ENCODE measurements at places on chromosomes 13 and 19. TPM values are rescaled to one million over a fixed set of nuclear protein-coding genes. Genes with fewer than 3 reads are reported as not detected.

Gene ZNF565
- 2.8 TPM for total RNA-seq

Gene GIPR
- 21.2 TPM for total RNA-seq

Gene MCEMP1
- not detected for total RNA-seq

Gene PROZ
- total RNA-seq: not detected

Gene PDX1
- total RNA-seq: 0.67 TPM

Gene SPACA4
- not detected for total RNA-seq

Gene DEDD2
- 42.2 TPM for total RNA-seq

DNA sequence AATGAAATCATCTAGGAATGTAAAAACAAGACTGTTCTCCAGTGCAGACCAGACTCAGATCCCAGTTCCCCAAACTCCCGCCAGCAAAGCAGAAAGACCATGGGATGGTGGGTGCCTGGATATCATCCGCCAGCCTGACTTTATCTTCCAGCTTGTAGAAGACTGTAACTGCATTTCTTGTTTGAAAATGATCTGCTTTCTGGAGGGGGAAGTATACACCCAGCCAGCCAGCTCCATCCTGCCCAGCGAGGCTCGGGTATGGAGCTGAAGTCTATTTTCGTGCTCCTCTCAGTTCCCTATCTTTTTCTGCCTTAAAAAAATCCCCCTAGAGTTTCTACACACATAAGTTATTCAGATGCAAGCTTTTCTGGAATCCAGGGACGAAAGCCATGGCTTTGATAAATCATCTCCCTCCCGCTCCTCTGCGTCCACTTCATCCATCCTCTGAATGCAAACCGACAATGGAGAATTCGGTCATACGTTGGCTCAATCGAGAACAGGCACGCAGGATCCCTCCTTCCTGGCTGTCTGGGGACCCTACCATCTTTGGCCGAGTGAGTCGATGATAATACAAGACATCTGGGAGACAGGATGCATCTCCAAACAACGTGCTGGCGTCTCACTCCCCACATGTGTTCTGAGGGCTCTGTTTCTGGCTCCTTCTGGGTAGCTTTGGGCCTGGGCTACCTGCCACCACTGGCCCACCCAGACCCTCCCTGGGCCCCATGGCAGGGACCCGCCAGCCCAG lies 31.2 kb downstream of the CEBPG start:
- peak; percentile 23 for DNase-seq

- no peak for DNase-seq
These were observed 98.3 kb downstream of the SLITRK6 start for GRCh38 chr13:85700906-85701305.

GRCh38 chr19:14979476-14980255 lies at the start of gene SLC1A6:
TSS of gene SLC1A6 (minus strand) at chr19:14979864. CDS start at chr19:14972910, 6,954 bp downstream.
- DNase-seq: no peak

- DNase-seq: no peak
These were observed 41.9 kb downstream of the WTIP start for GRCh38 chr19:34523408-34523807.

GRCh38 chr13:66074018-66074615 lies 1156.0 kb downstream of the PCDH9 start:
- DNase-seq: no peak

GRCh38 chr19:7304200-7304599 lies 10.0 kb upstream of the INSR start:
- DNase-seq: peak; percentile 71

DNA sequence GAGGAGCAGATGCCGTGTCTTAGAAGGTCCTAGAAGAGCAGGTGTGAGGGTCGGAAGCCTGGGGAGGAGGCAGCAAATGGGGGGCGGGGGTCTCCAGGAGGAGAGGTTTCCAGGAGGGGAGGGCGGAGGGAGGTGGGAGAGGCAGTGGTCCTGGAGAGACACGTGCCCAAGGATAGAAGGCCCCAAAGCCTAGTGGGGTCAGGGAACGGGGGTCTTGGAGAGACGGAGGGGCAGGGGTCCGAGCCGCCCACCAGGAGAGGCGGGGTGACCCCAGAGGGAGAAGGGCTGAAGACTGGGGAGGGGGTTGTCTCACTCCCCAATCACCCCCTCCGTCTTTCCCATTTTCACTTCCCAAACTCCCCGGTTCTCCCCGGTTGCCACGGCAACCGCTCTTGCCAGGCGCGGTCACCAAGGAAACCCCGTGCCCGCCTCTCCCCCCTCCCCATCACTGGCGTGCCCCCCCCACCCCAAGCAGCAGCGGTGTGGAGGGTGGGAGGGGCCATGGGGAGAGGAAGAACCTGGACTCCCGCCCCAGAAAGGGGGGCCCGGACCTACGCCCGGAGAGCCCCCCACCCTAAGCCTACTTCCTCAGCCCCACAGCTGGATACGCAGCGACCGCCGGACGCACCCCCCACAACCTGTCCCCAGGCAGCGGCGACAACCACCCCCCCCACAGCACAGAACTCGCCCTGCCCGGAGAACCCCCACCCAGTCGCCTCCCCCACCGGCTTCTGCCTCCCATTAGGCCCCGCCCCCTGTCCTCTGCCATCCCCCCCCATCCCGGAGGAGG lies 988 bp downstream of the LRRC4B start:
- no peak for DNase-seq

DNA sequence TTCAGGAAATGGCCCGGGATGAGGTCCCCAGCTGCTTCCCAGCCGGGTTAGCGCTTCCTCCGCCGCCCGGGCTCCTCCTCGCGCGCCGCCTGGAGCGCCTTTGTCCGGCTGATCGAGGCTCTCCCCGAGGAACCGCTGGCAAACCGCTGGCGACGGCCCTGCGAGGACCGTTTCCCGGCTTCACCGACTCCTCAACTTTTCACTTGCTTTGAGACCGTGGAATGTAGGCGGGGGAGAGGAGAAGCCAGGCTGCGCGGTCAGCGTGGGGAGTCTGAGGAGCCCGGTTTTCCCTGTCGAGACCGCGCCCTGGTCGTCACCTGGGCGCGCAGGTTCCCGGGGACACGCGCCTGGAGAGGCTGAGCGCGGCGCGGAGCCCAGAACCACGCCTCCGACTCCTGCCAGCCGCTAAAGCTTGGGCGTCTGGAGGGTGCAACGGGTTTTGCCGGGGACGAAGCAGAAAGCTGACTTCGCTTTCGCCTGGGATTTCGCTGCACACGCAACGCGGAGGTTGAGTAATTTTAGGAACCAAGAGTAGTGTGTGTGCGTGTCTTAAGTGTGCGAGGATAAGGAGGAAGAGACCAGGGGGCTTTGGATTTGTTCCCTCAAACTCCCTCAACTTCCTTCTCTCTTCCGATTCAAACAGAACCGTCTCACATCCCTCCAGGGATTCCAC lies 7.3 kb upstream of the DGKH start:
- DNase-seq: peak; percentile 74

- DNase-seq: no peak
These were observed 122.0 kb downstream of the OLFM4 start for GRCh38 chr13:53150568-53150967.

GRCh38 chr13:95535243-95535642 lies 17.3 kb upstream of the CLDN10 start:
- no peak for DNase-seq

DNA sequence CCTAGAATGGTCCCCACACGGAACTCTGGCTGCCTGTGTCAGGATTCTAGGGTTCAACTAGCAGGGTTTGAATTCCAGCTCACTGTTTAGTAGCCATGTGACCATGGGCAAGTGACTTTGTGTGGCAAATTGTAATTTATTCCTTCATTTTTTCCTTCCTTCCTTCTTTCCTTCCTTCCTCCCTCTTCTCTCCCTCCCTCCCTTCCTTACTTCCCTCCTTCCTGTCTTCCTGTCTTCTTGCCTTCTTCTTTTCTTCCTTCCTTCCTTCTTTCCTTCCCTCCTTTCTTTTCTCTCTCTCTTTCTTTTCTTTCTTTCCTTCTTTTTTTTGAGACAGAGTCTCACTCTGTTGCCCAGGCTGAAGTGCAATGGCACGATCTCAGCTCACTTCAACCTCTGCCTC lies 8.5 kb upstream of the DENND1C start:
- no peak for DNase-seq

DNA sequence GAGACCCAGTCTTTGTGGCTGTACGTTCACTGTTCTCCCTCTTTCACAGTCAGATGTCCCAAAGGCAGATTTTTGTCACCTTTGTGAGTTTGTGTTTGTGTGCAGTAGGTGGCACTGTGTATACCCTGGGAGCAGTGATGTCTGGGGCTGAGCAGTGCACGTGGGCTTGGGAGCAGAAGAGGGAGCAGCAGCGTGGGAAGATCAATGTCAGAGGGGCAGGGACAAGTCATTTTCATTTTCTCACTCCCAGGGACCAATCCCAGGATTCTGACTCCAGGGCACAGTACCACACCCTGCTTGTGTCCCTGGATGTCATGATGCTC lies 2.0 kb upstream of the PSG6 start:
- no peak for DNase-seq

GRCh38 chr19:35013041-35013819 lies 13.1 kb downstream of the GRAMD1A start:
- peak; percentile 83 for DNase-seq

DNA sequence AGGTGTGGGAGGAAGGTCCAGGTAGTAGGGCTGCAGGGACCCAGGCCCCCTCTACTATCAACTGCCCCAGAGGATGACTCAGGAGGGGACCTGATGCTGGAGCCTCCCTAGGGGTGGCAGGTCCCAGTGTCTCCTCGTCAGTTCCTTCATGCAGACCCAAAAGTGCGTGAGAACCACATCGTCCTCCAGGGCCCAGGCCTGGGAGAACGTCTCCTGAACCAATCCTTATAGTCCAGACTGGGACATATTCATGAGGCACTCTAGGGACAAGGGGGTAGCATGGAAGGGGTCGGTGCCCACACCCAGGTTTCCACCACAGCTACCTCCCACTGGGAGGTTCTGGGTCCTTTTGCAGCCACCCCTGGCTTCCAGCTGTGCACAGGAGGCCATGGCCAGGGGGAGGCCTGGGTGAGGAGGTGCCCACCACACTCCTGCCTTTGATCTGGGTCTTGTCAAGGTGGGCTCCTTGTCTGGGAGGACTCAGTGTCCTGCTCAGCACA lies 38.0 kb upstream of the TPM4 start:
- DNase-seq: no peak

DNA sequence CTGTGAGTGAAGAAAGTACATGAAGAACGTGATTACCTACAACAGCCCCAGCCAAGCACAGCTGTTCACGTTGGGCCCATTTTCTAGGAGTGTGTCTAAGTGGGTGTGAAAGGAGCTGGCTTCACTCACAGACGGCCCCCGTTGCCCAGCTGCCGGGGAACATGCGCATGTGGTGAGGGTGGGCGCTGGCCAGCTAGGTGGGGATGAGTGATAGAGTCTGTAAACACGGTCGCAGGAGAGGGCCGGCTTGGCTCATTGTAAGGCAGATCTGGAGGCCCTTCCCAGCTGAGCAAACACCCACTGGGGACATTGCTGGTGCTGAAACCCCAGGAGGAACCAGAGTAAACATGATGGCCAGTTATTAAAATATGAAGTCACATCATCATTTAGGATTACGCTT lies 160.5 kb downstream of the TEX29 start:
- DNase-seq: no peak

GRCh38 chr19:38120471-38121025 lies 103.5 kb downstream of the DPF1 start:
- DNase-seq: no peak

- DNase-seq: no peak
These were observed 31.8 kb downstream of the DOCK9 start for GRCh38 chr13:98945863-98946605.

- no peak for DNase-seq
These were observed 1.3 kb downstream of the OSCAR start for GRCh38 chr19:54099190-54099902.

GRCh38 chr13:51689663-51689996 lies 105.4 kb downstream of the WDFY2 start:
- no peak for DNase-seq

DNA sequence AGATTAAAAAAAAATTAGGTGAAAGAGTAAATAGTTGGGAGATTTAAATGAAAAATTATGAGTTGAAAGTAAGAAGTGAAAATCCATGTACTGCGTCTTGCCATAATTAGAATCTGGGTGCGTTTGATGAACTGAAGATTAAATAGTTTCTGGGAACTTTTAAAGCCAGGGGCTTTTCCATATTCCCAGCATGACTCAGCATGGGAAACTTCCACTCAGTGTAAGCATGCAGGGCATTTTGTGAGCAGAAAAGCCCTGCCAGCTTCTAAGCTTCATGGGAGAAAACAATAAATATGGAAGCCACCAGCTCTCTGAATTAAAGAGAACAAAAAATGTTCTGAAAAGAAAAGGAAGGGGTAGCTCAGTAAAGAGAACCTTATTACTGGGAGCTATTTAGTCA lies 62.0 kb upstream of the EDNRB start:
- DNase-seq: no peak

DNA sequence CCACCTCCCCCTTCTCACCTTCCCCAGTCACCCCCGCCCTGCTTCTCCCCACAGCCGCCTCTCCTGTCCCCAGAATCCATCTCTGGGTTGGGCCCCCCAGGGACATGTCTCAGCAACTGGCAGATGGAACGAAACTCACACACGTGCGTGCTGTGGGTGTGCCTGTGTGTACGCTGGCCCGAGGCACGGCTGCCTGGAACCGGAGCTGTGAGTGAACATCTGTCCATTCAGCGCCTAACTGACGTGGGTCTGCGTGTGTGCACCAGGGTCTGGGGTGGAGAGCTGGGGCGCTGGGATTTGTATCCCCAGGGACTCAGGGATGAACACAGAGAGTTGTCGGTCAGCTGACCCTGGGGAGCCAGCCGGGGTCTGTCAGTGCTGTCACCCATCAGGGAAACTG lies 752 bp upstream of the HAS1 start:
- DNase-seq: no peak

- peak; percentile 77 for DNase-seq
These were observed 1.6 kb downstream of the GATAD2A start for GRCh38 chr19:19406878-19407632.

DNA sequence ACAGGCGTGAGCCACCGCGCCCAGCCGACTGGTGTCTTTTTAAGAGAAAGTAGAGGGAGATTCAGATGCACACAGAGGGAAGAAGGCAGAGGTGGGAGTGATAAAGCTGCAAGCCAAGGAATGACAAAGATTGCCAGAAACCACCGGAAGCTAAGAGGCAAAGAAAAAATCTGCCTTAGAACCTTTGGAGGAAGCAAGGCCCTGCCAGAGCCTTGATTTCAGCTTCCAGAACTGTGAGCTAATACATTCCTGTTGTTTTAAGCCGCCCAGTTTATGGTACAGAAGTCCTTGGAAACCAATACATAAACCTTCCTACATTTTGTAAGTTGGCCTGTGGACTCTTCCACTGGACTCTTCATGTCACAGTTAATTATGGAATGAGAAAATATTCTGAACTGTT lies 71.7 kb upstream of the SOX21 start:
- no peak for DNase-seq

- DNase-seq: no peak
These were observed 63.0 kb downstream of the ZNF208 start for GRCh38 chr19:21947775-21948174.

Measured in left colon (tissue), 2 donors.